NCI-H2171 (cell line): ENCODE measurements at places on chromosomes 3 and 15.

DNA sequence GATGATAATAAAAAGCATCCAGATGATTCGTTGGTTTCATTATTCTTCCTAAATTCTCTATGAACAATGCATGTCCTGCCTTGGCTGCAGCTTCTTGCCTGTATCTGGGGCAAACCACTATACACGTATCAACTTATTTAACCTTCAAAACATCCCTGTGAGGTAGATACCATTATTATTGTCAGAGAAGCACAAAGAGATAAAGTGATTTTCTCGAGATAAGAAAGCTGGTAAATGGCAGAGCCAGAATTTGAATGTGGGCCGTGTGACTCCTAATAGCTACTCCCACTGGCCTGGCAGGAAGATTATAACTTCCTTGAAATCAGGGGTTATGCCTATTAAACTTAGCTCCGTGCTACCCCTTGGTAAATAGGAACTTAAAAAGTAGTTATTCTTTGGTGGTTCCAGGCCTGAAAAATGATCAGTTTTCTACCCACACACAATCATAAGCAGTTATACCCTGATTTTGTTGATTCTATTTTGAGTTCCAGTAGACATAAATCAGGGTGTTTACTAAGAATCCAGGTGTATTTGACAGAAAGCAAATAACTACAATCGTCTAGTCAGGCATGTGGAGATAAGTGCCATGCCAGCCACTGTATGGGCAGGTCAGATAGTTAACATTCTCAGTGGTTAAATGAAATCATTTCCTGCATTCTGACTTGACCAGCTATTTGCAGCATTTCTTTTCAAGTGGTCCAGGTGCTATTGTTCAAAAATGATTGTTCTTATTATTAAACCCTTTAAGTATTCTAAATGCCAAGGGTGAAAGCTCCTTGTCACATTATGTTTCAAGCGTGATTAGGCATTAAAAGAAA is 99.2 kb upstream of the LRRN1 start:
- no peak for DNase-seq

DNA sequence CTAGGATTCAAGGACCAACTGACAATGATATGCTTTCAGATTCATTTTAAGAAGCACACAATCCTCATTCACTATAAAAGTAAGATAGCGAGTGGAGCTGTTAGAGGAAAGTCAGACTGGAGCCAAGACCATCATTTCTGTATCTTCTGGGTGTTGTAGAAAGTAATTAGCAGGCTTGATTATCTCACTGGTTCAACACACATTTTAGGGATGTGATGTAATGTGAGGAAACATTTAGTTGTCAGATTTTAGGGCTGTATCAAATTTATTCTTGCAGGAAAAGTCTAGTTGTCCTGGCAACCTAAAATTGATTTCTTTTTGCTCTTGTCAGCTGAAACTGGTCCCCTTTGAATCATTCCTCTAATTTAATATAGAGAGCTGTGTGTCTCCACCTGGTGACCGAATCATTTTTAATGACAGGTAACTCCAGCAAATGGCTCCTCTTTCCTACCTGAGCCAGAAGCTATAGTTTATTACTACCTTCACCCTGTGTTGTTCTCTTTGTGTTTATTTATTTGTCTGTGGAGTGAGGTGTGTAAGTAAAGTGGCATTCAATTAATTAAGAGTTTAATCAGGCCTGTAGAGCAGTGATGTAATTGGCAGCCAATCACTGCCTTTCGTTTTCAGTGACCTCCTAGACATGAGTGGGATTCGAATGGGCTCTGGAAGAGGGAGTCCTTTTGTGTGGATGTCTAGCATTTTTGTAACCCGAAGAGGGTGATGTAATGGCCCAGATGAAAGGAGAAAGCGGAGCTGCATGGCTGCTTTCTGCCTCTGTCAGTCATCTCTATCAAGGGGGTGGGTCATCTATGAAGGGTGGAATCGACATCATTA is 125.8 kb downstream of the LPP start:
- DNase-seq, result no peak

DNA sequence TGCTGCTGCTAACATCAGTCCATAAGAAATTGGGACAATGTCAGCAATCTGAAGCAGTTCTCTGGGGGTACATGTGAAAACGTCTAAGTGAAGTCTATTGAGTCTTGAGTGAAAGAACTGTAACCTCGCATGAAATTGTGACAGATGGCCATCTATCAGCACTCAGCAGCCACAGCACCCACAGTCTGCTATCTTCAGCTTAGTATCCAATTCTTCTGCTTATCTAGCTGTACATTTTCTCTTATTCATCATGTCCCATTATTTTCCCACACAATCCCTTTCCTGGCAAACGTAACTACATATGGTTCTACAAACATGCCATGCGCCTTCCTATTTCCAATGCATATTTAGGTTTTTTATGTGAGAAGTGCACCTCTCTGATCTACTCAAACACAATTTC is 629.7 kb downstream of the NTRK3 start:
- no peak for DNase-seq

- DNase-seq, result no peak
Measured at GRCh38 chr3:143363276-143363675, 243.7 kb downstream of the CHST2 start.

GRCh38 chr3:186411994-186412393 is 50.0 kb upstream of the DGKG start:
- no peak for DNase-seq
